Stimulated activated memory B cell treated with anti-CD40 and anti-IgM and Interleukin-4, amounts not matched to agents 10 μg/mL and 1 μg/mL and 100 μg/mL, for 72 hours (primary cell): ENCODE measurements at places on chromosomes 12 and 14.
A peak's percentile ranks its signal among the peaks of the same experiment; 100 is the strongest.

DNA sequence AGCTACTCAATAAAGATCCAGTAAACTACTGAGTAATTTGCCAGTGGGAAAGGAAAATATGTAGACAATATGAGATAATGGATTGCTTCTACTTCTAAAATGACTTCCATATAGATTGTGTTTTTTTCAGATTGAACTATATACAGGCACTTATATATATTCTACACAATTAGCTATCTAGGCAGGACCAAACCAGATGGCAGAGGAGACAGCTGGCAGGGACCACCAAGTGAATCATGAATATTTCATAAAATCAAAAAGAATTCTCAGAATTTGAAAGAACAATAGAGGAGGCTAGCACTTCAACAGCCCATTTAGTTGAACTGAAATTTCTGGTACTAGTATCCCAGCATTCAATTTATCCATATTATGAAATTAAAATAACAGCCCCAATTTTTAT, 338.0 kb upstream of the RPL10L start:
- no peak for ATAC-seq

DNA sequence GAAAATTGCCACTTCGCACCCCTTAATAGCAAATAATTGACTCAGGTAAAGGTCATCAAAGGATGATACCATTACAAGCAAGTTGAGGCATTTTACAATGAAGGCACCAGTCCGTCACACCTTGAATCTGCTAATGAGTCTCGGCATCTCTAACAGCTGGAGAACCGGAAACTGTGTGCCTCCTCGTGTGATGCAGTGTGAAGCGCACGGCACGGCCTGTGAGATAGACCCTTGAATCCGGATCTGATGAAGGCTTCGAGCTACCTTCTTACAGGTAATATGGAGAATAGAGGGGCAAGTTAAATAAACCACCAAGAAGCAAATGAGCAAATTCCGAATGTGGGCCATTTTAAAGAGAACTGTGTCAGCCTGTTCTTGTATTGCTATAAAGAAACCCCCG, 19.8 kb upstream of the TUBA1A start:
- ATAC-seq: no peak

DNA sequence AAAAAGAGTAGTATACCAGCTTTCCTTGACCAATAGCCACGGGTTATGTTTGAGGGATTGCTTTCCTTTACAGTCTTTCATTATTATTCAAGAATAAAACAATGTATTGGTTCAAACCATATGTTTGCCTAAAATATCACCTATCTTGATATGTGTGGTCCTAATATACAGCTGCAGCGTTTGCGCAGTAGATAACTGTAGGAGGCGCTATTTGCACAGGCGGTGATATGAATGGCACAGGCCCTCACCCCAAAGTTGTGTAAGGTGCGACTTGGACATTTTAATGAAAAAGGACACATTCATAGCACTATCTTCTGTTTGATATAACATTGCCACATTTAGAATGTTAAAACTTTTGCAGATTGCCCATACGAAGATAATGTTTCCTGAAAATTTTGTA, 298.4 kb downstream of the TRHDE start:
- peak; percentile 43 for ATAC-seq

DNA sequence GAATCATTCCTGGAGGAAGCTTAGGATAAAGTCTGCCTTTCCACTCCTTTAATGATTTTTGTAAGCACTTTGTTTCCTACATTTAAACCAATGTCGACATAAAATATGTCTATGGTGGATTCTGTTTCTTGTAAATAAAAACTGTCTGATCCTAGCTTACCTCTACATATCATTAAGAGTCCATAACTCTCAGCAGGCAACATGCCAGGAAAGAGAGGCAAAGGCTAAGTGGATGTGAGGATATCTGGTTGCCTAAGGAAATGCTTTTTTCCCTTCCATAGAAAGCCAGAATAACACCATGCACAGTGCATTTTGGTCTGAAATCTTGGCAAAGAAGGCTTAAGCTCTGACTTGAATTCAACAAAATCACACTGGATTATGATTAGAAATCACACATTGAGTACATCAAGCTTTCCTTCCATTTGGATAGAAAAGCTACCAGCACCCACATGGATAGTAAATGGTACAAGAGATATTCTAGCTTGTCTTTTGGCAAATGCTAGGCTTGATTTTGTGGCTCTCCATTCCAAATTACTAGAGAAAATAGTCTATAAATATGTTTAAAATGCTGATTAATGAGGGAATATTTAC, 57.0 kb upstream of the CNTN1 start:
- no peak for ATAC-seq
